Jurkat, Clone E6-1 (cell line): ENCODE measurements at places on chromosomes 2 and 18.

GRCh38 chr2:229596796-229597195, 117.6 kb downstream of the DNER start:
- DNase-seq: no peak

GRCh38 chr2:73610111-73610510, 32.1 kb downstream of the NAT8 start:
- no peak for DNase-seq

DNA sequence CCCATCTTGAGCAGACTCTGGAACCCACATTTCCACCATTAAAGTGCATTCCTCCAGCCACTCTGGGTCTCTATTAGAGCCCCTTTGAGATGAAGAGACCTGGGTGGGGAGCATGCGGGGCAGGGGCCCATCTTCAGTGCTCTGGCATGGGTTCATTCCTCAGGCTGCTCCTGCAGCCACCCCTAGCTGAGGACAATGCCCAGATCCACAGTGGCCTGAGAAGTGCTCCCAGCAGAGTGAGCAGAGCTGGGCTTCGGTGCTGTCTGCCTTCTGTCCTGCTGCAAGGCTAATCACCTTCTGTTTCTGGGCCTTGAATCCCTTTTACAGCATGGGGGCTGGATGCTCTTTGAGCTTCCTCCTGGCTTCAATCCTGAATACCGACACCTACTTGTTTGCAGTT, 169.8 kb downstream of the TRIM43 start:
- DNase-seq: no peak

- DNase-seq: no peak
Observed at GRCh38 chr2:197560146-197560665, 44.3 kb downstream of the MOB4 start.

DNA sequence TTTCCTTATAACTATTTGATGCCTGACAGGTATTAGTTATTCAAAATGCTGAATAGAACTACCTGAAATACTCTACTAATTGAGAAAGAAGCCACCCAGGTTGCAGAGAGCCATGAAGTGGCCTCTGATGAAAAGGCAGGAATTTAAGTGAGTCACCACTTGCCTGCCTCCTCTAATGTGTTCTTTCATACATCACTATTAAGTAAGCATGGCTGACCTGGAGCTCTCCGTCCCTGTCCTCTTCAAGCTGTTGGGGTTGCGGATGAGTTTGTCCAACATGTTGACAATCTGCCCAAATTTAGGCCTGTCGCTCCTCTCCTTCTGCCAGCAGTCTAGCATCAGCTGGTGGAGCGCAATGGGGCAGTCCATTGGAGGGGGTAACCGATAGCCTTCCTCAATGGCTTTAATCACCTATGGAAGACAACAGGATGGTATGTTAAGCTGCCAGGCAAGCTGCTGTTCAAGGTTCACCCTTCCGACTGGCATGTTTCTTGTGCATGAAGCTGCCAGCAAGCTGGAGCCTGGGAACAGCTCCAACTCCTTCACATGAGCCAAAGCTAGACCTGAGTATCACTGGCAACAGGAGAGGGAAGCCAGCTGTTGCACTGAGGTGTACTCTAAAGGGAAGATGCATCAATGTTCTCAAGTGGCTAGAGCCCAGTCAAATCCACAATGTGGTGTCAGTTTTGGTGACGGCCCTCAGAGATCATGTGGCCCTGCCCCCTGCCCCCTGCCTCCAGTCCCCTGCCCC, 142.2 kb downstream of the EPHA4 start:
- no peak for DNase-seq

GRCh38 chr2:985317-985898, 34.8 kb downstream of the SNTG2 start:
- peak; percentile 79 for DNase-seq

DNA sequence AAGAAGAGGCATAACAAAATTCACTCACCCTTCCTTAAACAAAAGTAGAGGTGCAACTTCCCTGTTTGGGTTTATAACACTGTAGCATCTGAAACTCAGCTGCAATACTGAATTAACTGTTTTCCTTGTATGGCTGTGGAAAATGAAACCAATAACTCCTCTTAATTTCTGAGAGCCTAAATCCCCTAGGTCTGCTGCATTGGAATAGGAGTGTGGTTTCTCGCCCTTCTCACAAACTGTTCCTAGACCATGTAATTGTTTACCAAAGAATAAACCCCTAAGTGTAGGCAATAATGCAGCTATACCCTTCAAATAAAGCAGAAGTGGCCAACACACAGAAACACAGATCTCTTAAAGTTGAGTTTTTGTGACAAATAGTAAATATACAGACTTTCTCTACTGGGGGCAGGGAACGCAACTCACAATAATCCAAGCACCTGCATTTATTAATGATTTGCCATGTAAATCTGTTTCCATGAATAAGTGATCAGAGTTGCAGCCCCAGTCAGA, 52.0 kb downstream of the RASGRP3 start:
- DNase-seq: no peak

DNA sequence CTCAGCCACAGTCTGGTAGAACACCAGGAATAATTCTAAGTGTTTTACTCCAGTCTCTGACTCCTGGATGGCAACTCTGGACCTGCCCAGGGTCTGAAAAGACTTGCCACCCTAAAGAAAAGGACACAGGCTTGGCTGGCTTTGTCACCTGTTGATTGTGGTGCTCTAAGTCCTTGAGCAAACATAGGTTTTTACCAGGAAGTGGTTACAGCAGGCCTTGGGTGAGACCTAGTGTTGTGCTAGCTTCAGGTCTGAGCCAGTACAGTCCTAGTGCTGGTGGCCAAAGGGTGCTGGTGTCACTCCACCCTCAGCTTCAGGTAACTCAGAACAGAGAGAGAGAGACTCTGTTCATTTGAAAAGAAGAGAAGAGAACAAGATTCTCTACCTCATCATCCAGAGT, 1239.4 kb upstream of the CRIM1 start:
- DNase-seq: no peak

GRCh38 chr2:212534336-212534735, 4.3 kb downstream of the ERBB4 start:
- no peak for DNase-seq

DNA sequence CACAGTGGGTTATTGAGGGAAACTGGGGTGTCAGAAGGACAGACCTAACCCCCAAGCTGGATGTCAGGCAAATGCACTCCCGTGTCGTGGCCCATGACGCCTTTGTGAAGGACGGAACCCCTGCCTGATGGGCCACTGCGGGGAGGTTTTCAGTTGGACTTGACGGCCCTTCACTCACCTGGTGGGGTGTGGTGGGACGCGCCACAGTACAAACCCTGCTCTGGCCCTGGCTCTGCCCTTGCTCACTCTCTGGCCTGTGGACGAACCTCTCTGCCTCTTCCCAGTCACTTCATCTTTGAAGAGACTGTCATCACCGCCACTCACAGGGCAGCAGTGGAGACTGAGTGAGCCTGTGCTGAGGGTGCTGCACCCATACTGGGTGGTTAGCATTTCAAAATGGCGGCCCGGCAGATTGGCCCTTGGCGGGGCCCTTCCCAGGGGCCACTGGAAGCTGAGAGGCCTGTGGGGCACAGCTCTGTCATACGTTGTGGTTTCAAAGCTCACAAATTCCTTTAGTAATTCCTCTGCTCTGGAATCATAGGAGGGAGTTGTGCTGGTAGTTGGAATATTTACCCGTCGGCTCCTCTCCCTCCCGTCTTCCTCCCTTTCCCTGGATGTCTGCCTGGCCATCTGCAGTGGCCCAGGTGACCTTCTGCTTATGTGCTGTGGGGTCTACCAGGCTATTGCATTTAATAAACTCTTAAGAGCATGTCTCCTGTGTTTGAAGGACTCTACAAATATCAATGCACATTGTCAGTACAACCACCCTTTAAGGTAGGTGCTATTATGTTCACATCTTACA, 200.6 kb downstream of the CTIF start:
- no peak for DNase-seq
